ENCODE measurements at places on chromosomes 3 and 15.

DNA sequence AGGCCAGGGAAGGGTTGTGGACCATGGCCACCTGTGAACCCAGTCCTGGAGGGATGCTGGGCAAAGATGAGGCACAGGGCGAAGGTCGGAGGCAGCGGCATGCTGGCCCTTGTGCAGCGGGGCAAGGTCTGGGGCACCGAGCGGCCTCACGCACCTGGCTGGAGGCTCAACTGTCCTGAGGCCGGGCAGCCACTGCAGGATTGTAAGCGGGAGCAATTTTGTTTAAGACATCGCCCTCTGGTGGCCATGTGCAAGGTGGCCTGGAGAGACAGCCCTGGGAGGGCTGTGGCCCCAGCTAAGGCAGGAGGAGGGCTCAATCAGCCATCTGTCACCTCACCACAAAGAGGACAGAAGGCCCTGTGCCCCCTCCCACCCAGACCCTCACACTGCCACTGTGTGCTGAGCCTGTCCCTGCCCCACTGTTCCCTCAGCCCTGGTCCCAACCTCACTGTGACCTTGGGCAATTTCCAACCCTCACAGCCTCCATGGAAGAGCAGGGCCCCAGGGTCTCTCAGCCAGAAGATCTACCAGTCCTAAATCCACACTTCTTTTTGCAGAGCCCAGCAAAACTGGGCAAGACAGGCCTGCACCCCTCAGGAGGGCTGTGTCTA, 46.2 kb downstream of the TPRA1 start:
- DNase-seq, result peak; percentile 16

DNA sequence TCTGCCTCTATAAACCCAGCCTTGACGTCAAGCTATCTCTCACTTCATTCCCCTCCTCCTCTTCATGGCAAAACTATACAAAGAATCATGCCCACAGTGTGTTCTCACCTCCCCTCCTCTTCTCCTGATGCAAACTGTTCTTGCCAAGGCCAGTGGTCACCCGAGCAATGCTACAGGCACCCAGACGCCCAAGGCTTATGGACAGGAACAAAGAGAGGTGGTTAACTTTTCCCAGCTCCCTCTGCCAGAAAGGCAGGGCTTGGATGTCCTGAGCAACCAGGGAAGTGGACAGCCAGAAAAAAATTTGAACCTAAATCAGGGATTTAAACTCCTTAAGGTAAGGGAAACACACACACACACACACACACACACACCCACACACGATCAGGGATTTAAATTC, 5.1 kb downstream of the SLC41A3 start:
- no peak for DNase-seq

- no peak for DNase-seq
These were observed 217.7 kb downstream of the KLF13 start for GRCh38 chr15:31544361-31544760.

DNA sequence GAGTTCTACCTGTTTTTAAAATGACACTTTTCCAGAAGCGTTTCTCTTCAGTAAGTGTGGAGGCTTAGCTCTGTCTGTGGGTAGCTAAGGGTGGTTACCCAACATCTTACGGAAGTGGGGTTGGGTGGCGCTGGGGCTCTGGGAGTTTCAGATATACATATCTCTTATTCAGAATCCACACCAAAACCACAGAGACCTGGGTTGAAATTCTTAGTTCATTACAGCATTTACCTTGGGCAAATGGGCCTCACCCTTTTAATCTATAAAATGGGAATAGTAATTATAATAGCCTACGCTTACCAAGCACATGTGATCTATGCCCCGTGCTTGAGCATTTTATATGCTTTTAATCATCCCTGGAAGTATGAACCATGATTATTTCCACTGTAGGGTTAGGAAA, 9.4 kb downstream of the PTPRG start:
- no peak for DNase-seq

GRCh38 chr15:67296188-67296587, 41.6 kb downstream of the IQCH start:
- DNase-seq, result no peak

GRCh38 chr3:40181182-40181581, 128.3 kb upstream of the EIF1B start:
- no peak for DNase-seq

DNA sequence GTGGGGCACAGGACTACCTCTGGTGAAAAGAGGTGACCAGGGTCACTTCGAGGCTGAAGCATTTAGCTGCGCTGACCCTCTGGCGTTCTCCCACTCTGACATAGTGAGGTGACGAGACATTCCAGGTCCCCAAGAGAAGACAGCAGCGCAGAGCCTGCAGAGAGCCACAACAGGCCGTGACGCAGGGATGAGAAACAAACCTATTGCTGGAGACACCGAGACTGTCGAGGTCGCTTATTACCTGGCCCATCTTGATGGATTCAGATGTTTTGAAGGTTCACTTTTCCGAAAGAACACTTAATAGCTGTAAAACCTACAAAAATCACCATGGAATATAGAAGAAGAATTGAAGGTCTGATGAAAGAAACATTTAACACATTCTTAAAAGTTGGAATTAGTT, 466.3 kb downstream of the NR2F2 start:
- DNase-seq, result no peak

DNA sequence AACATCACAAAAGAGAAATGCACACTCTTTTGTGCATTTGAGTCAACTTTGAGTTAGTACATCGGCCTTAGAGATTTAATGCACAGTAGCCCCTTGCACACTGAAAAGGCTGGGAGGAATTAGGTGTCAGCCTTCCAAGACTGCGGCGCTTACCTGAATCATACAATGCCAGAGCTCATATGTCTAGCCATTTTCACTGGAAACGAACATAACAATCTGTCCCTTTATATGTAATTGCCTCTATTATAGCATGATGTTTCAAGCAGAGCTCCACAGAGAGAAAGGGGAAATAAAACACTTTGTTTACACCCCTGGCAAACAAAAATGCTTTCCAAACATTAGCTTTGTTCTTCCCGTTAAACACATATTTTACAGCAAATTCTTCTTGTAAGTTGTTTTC, 315.7 kb upstream of the SLCO3A1 start:
- DNase-seq, result no peak

GRCh38 chr3:126524429-126524988, 554 bp downstream of the CHST13 start:
- DNase-seq, result no peak

DNA sequence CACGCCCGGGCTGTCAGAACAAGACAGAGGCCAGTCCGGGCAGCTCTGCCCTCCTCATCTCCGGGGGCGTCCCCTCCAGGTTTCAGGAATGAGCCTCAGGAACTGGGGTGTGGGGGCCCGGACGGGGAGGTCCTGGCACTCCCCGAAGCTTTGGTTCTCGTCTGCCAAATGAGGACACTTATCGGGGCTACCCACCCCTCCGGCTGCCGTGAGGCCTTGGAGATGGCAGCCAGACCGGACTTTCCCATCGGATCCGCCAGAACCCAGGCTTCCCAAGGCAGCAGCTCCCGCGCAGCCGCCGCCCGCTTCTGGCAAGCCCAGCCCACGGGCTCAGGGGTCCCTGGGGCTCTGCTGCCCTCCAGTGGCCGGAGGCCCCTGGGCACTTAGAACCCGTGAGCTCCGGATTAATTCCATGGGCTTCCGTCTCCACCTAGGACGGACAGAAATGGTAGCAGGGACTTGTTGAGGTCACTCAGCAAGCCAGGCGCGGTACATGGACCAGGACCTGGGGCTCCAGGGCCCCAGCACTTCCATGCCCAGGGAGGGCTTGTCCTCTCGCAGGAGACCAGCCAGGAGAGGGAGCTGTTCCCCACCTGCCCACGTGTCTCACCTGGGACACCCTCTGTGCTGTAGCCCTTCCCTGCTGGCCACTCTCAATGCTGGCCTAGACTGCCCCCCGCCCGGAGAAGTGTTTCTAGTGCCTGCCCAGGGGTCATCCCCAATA, 89.4 kb downstream of the LINGO1 start:
- DNase-seq, result no peak

DNA sequence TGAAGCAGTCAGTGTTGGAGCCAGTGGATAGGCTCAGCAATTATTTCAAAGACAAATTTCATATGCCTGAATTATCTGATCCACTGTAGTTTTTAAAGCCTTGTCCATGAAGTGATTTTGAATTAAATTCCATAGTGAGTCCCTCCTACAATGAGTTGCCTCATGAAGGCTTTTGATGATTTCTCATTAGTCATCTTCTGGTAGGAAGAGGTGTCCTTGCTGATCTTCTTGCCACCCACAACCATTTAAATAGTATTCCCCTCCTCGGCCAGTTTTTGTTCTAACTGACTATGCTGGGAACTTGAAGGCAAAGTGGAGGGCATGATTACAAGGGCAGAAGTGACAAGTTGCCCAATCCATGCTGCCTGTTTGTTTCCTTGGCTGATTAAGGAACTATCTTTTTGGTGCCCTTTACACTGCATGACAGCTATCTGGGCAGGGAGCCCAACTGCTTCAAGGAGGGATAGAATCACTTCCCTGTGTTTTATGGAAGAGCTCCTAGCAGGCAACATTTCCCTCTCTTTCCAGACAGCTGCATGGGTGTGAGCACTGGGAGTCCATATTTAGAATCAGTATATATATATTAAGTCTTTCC, 617.5 kb downstream of the ZPLD1 start:
- DNase-seq, result peak; percentile 48

DNA sequence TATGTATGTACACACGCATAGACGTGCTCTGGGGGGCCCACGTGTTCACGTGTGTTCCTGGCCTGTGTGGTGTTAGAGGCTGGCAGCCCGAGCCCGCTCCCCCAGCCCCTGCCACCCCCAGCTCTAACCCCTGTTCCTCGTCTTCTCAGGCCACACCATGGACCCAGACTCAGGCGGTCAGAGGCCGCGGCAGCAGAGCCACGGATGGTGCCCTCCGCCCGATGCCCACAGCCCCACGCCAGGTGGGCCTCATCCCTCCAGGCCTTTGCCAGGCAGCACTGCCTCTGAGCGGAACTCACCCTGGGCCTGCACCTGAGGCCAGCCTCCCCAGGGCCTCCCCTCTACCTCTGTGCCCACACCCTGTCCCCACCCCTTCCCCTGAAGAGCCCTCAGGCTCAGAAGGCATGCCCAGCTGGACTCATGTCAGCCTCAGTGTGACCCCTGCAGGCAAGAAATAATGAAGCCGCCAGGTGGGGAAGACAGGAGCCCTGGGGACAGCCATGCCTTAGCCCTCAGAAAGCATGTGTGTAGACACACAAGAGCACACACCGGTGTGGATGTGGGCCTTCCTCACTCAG, 16.4 kb upstream of the GNAT1 start:
- DNase-seq, result no peak

GRCh38 chr3:18531662-18532061, 106.5 kb upstream of the SATB1 start:
- DNase-seq, result no peak

DNA sequence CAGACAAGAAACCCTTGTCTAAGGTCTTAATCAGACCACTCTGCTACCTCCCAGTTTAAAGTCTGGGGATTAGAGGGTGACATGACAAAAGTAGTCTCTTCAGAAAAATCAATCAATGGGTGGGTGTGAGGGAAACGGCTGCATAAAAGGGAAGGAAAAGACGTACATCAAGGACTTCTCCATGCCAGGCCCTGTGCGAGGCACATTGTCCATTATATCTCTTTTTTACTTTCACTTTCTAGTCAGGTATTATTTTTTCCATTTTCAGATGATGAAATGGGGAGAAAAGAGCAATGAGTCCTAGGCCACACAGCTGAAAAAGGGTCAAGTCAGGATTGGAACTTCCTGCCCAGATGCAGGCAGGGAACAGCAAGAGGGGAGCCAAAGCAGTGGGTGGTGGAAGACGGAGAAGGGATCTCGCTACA, 4.6 kb upstream of the CX3CR1 start:
- DNase-seq, result no peak

DNA sequence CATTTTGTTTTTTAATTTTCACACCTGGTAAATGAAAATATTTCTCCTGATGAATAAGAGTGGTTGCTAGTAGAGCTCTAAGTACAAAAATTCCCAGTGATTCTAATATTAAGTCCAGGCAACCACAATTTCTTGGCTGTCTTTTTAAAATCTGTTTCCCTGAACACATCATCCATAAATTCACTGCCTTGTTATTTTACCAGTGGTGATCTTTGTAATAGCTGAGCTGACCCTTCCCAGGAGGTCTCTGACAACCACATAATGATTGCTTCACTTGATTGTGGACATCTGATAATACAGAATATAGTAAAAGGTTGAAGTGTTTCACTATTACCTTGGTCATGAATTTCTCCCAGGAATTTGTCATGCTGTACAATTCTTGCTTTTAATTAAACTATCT, 13.9 kb upstream of the TOP2B start:
- DNase-seq, result no peak

DNA sequence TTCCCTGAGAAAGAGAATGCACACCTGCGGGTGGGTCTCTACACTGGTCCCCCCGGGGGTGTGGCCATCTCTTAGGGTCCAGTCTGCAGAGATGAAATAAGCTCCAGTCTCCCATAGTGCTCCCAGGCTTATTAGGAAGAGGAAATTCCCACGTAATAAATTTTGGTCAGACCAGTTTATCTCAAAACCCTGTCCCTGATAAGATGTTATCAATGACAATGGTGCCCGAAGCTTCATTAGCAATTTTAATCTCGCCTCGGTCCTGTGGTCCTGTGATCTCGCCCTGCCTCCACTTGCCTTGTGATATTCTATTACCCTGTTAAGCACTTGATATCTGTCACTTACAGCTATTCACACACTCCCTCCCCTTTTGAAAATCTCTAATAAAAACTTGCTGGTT, 46.8 kb downstream of the OR5H15 start:
- no peak for DNase-seq

DNA sequence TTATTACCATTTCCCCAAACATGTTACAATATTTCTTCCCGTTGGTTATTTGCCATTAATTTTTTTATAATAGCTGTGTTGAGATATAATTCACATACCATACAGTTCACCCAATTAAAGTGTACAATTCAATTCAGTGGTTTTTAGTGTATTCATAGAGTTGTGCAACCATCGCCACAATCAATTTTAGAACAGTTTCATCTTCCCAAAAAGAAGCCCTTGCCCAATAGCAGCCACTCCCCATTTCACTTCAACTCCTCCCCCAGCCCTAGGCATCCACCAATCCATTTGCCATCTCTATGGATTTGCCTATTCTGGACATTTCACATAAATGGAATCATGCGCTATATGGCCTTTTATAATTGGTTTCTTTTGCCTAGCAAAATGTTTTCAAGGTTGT, 225.1 kb downstream of the EPHB1 start:
- DNase-seq, result no peak

DNA sequence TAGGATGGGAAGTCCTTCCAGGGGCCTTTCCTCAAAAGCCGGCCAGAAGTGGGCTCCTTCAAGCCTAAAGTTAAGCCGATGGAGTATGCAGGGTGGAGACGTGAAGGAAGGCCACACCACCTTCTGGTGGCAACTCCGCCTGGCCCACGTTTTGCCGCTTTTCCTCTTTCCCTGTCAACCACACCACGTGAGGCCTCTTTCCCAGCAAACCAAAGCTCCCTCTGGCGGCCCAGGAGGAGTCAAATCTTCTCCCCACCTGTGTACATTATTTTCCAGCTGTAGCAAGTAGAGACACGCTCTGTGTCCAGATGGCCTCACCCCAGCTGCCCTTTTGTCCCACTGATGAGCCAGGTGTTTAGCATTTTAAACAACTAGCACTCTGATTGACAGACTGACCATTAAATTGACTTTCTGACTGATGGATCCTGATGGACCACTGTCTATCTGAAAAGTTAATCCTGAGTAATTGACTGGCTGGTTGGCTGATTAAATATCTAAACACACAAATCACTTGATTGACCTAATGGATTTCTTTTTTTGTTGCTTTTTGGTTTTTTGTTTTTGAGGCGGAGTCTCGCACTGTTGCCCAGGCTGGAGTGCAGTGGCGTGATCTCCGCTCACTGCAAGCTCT, 59.6 kb upstream of the ZBTB38 start:
- no peak for DNase-seq

All from skeletal muscle cell (primary cell).